Karpas-422 (cell line): ENCODE measurements at places on chromosomes 7 and 10.
A peak's percentile ranks its signal among the peaks of the same experiment; 100 is the strongest.

DNA sequence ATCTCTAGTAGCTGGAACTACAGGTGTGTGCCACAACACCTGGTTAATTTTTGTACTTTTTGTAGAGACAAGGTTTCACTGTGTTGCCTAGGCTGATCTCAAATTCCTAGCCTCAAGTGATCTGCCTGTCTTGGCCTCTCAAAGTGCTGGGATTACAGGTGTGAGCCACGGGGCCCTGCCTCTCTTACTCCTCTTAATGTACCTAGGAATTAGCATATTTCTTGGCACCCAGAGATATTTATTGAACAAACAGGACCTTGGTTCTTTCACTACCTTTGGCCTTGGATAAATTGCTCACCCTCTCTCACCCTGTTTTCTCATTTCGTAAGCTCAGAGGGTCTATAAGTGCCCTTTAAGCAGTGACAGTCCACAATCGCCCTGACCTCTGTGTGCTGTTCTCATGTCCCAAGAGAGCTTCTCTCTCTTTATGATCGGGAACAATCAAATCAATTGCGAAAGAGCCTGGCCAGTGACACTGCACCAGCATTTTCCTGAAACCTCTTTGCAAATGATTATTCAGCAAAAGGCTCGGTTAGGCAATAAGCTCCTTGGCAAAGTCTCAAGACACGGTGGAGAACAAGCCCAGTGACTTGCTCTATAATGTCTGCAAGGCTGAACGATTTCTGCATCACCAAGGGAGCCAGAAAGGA, 117.7 kb downstream of the APBB1IP start:
- DNase-seq, result no peak

DNA sequence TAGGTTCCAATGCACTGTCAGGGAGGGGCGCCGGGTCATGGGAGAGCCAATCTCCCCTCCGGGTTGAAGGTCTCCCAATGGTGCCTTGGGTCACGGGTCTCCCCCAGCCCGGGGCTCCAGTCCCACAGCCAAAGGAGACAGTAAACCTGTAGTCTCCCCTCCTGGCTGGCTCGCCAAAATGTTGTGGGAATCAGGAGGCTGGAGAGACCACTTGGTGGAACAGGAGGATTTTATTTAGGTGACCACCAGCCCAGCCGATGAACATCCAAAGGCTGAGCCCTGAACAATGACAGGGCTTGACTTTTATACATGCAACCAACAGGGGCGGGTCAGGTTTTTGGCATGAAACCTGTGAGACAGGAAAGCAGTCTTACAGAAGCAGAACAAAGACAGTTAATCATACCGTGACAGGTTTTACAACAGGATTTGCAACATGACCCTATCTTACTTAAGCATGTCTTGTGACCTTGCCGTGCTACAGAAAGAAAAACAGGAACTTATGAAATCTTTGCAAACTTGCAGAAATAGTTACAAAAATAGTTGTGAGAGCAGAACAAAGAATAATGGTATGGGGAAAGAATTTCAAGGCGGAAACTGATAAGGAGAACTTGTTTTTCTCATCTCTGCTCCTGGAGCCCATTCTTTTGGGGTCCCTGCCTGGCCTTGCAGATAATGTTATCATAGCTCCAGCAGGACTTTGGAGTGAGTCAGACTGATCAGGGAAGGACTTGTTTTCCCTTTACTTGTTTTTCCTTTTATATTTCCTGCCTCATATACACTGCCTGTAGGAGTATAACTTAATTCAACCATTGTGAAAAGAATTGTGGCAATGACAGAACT, 7.1 kb downstream of the ERV3-1 start:
- DNase-seq, result peak; percentile 60

DNA sequence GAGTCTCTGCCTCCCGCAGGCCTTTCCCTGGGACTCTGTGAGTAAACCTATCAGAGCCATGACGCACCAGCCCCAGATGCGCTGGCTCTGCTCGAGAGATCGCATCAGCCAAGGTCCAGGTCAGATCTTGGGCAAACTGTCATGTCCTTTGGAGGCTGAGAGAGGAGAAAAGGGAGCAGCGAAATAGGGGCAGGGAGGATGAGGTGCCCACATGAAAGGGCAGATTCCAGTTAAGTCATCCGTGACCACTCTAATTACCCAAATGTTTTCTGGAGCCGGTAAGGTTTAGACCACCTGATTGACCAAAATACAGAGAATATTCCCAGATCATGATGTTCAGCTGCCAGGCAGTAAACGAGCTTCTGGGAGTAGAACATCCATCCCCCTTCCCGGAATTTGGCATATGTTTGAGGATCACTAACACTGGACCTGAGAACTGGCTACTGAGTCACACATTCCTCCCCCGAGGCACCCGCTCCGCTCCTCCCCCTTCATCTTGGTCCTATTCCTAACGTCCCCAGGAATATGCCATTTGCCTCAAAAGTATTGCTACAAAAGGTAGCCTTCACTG, 88.0 kb downstream of the FGFR2 start:
- DNase-seq, result no peak

DNA sequence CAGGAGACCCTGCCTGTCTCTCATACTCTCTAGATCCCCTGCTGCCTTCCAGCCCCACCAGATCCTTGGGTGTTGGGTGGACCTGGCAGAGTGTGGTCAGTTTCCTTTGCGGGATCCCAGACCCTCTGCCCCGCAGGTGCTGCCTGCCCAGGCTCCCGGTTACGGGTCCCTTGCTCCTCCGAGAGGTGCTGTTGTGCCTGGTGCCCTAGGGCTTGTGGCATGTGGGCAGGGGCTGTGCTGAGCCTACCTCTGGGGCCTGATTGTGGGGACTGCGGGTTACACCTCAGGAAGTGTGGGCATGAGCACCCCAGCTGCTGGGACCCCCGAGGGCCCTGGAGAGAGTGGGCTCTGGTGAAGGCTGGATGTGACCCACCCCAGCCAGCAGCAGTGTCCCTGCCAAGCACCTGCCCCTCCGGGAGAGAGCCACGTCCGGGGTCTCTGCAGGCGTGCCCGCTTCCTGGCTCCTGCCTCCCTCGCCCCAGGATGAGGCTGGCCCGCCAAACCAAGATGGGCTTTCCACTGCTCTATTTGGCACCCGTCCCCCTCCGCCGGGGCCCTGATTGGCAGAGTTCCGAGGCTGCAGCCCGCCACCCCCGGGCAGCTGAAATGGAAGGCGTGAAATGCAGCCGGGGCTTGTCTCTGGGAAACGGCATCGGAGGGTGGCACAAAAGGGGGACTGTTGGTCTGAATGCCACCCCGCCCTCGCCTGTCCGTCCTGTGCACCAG, 17.0 kb downstream of the CLIP2 start:
- DNase-seq, result no peak

- peak; percentile 66 for DNase-seq
These were observed 241.5 kb downstream of the AUTS2 start for GRCh38 chr7:69839782-69840181.

DNA sequence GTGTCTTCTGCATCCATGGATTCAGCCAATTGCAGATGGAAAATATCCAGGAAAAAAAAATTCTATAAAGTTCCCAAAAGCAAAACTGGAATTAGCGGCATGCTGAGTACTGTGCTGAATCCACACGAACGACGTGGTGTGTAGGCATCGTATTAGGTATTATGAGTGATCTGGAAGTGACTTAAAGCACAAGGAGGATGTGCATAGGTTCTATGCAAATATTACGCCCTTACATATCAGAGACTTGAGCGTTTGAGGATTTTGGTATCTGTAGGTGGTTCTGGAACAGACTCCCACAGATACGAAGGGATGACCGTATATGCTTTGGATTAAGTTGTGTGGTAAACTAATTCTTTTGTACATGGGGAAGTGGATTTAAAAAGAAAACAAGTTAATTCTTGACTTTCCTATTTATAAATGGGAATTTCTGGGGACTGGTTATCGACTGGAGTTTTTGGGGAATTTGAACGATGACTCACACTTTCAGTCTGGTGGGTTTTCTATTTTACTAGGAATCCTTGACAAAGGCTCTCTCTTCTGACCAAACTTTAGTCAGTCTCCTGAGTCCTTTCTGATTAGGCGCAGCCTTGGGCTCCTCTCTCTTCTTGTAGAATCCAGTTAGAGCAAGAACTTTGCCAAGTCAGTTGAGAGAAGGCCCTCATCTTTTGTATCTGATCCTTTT, 5.4 kb upstream of the NUB1 start:
- no peak for DNase-seq

DNA sequence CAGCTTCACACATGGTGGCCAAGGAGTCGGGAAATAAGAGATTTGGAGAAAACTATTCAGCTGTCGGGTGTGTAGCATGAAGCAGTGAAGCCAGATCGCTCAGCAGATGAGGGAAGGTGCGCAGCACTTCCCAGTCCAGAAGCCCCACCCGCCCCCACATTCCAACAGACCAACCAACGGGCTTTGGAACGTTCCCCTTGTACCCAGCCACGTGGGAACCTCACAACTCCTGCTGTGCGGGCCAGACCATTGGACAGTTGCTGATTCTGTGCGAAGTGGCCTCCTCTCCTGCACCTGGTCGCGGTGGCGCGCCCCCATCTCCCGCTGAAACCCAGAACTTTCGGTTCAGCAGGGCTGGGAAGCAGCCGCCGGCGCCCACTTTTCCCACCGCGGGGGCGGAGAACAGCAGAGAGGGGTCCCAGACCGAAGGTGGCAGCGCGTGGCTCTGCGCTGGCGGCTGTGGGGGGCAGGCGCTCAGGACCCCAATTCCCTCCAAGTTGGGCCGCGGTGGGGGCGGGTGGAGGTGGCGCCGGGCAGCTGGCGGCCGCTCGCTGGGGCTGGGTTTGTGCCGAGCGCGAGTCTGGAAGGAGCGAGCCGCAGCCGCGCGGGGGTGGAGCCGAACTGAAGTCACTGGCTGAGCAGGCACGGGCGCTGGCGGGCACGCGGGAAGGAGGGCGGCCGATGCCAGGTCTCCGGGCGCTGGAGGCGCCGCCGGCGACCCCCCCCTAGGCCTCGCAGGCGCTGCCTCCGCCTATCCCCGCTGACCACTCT, 1301.5 kb upstream of the SORCS1 start:
- no peak for DNase-seq

GRCh38 chr10:70442332-70442988, 979 bp upstream of the NODAL start:
- DNase-seq, result no peak

- DNase-seq, result peak; percentile 81
These were observed 38.0 kb downstream of the PRKAG2 start for GRCh38 chr7:151838861-151839381.

DNA sequence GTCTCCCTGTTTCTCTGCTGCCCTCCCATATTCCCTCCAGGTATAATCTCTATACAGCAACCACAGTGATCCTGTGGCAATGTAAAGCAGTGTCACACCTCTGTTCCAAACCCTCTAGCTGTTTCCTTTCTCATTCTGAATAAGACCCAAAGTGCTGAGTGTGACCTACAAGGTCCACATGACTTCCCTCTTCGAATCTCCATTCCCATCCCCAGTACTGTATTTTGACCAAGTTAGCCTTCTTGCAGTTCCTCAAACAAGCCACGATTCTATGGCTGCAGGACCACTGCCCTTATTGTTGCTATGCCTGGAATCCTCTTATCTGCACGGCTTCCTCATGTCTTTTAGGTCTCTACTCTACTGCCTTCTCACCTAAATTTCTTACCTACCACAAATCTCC, 291.9 kb downstream of the DOCK4 start:
- no peak for DNase-seq

- no peak for DNase-seq
These were observed 101.2 kb downstream of the FANK1 start for GRCh38 chr10:125997586-125997985.

GRCh38 chr10:48477616-48478015, 127.3 kb downstream of the ARHGAP22 start:
- no peak for DNase-seq

- DNase-seq, result no peak
These were observed 146.3 kb downstream of the SEMA3E start for GRCh38 chr7:83502636-83503035.

DNA sequence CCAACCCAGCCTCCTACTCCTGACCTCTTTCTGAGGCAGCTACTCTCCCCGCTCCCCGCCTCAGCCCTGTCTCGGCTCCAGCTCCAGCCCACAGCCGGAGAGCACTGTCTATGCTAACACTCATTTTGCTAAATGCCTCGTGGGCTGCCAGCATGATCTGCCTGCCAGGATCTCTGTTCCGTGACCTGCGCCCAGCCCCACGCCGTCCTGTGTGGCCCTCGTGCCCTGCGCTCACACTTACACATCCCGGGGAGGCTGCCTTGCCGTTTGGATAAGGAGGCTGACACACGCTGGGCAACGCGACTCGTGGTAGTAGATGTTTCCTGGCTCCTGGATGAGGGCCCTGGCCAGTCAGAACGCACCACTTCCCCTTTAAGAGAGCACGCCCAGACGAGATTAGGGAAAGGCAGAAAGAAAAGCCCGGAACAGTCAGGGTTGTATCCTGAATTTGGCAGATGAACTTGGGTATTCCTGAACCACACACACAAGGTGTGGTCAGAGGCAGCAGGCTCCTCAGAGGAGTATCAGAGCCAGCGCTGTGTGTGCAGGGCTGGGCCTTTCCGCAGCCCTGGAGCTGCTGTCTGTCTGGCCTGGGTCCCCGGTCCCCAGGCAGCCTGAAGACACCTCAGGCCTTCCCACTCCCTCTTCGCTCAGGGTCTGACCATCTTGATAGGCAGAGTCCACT, 97.7 kb upstream of the EFCAB10 start:
- DNase-seq, result peak; percentile 40

GRCh38 chr10:125707541-125708468, 11.7 kb upstream of the EDRF1 start:
- no peak for DNase-seq

- DNase-seq, result no peak
These were observed 98.4 kb downstream of the UBE2H start for GRCh38 chr7:129854401-129854800.

- DNase-seq, result no peak
These were observed 76.9 kb downstream of the LRMDA start for GRCh38 chr10:75508239-75508813.

- no peak for DNase-seq
These were observed 177.6 kb downstream of the PLXDC2 start for GRCh38 chr10:19993714-19994315.

DNA sequence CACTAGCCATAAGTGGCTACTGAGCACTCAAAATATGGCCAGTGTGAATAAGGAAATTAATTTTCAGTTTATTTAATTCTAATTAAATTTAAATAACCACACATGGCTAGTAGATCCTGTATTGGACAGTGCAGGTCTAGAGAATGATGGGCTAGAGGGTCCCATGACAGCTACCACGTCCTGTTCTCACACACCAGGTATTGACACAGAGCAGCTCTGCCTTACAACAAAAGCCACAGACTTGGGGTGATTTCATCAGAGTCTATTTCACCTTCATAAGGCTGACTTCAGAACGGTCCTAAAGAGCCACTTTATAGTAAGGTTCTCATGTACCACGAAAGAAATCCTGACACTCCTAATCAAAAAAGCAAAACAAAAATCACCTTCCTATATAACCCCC, 111.3 kb downstream of the UBE2H start:
- no peak for DNase-seq

DNA sequence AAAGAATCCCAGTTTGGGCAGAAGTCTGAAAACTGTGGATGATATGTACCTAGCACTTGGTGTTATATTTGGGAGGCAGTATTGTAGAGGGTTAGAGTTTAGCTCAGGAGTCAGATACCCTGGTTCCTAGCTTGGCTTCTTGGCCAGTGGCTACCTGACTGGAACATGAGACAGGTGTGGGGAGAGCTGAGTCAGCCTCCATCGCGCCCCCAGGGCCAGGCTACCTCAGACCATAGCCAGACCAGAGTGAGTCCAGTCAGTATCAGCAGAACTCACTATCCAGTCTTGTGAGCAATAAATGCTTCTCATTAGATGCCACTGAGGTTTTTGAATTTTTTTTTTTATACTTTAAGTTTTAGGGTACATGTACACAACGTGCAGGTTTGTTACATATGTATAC, 26.0 kb downstream of the CYP3A5 start:
- DNase-seq, result peak; percentile 2

- no peak for DNase-seq
These were observed 355.9 kb upstream of the FZD8 start for GRCh38 chr10:35998026-35998425.

- no peak for DNase-seq
These were observed 1067.5 kb downstream of the NRG3 start for GRCh38 chr10:82942286-82943099.
